ENCODE measurements at places on chromosomes 16 and 17. TPM values are rescaled to one million over a fixed set of nuclear protein-coding genes. Genes with fewer than 3 reads are reported as not detected.

The SLFN12L gene
- total RNA-seq = 0.16 TPM

DNA sequence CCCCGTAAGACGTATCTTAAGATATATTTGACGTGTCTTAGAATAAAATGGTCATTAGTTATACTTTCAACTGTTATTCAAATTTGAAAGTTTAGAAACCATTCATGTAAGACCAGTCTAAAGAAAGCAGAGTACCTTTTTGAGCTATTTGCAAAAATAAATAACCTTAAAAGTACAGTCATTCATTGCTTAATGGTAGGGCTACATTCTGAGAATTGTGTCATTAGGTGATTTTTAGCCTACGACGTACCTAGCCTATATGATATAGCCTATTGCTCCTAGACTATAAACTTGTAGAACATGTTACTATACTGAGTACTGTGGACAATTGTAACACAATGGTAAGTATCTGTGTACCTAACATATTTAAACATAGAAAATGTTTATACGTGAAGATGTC is 139.2 kb downstream of the PHKB start:
- H3K27me3 ChIP-seq = no peaks in the 10 kb centered on the region
- DNase-seq = no peak
- H3K4me1 ChIP-seq = peaks cover 7% of the 10 kb centered on the region
- no peak overlapping the region for H3K27ac ChIP-seq
- no peaks in the 10 kb centered on the region for H3K36me3 ChIP-seq
- H3K4me3 ChIP-seq = no peak overlapping the region

GRCh38 chr17:36867716-36868341 is 69.4 kb upstream of the LHX1 start:
- no peak for DNase-seq
- no peak overlapping the region for H3K27ac ChIP-seq
- H3K36me3 ChIP-seq = no peaks in the 10 kb centered on the region
- H3K4me1 ChIP-seq = peaks cover 19% of the 10 kb centered on the region
- H3K4me3 ChIP-seq = no peak overlapping the region
- peaks cover 2% of the 10 kb centered on the region for H3K27me3 ChIP-seq

DNA sequence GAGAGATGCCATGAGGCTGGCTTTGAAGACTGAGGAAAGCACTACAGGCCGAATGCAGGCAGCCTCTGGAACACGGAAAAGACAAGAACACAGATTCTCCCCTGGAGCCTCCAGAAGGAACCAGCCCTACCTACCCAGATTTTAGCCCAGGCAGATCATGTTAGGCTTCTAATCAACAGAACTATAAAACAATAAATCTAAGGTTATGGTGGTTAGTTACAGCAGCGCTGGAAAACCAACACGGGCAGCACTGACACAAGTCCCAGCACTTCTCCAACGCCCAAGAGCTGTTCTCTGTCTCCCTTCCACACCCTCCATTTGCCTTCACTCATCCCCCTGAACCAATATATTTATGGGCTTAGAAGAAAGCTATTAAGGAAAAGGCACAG is 7.5 kb downstream of the ANKRD11 start:
- DNase-seq = no peak
- H3K27ac ChIP-seq = peak overlapping the region; percentile 86
- H3K4me1 ChIP-seq = peaks cover 78% of the 10 kb centered on the region
- H3K4me3 ChIP-seq = no peak overlapping the region
- peaks cover 4% of the 10 kb centered on the region for H3K36me3 ChIP-seq

- H3K4me3 ChIP-seq = no peak overlapping the region
- H3K27me3 ChIP-seq = no peaks in the 10 kb centered on the region
- peaks cover 5% of the 10 kb centered on the region for H3K4me1 ChIP-seq
- no peak overlapping the region for H3K27ac ChIP-seq
- H3K36me3 ChIP-seq = peaks cover 7% of the 10 kb centered on the region
These were observed 77.5 kb downstream of the RPGRIP1L start for GRCh38 chr16:53626161-53626560.

- H3K27me3 ChIP-seq = no peaks in the 10 kb centered on the region
- no peak for DNase-seq
- no peak overlapping the region for H3K27ac ChIP-seq
These were observed 55.7 kb downstream of the TOX3 start for GRCh38 chr16:52491216-52491615.
